ENCODE measurements at places on chromosomes 1 and 21. TPM values are rescaled to one million over a fixed set of nuclear protein-coding genes. Genes with fewer than 3 reads are reported as not detected.

SEC16B gene
- 2.1 TPM for total RNA-seq

GRCh38 chr1:181189691-181190363 is 101.3 kb downstream of the IER5 start:
- DNase-seq: peak; percentile 88

CTSE gene
- not detected for total RNA-seq

DNA sequence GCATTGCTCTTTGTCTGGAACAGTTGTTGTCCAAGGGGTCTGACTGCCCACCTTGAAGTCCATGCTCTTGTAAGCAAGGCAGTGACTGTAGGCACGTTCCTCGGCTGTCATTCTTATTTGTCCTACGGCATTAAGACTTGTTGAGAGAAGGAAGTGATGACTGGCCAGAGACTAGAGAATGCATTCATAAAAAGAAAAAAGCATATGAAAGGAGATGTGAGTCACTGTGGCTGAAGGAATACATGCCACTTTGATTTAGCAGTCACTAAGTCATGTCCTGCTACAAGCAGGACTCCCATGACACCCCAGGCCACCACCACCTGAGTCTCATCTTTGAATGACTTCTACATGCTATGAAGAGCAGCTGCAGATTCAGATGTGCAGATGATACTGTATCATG is 50.5 kb downstream of the CNN3 start:
- no peak for DNase-seq

S100A14 gene
- total RNA-seq: not detected

ELAVL4 gene
- total RNA-seq: 1.7 TPM

PRELP gene
- 2.9 TPM for total RNA-seq

DNA sequence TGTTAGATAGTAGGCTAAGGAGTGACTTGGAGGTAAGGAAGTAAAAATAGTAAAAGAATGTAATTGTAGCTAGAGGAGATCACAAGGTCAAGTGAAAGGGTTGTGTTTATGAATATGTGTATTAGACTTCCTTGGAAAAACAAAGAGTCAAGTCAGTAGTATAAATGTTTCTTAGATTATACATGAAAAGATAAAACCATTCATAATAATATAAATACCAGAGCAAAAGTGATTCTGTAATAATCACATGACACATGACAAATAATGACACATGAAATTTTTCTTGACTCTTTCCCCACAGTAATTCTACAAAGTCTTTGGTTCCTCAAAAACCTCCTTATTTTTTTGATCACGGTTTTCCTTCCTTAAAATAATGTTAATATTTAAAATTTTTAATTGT is 56.4 kb downstream of the IVNS1ABP start:
- DNase-seq: no peak

DNA sequence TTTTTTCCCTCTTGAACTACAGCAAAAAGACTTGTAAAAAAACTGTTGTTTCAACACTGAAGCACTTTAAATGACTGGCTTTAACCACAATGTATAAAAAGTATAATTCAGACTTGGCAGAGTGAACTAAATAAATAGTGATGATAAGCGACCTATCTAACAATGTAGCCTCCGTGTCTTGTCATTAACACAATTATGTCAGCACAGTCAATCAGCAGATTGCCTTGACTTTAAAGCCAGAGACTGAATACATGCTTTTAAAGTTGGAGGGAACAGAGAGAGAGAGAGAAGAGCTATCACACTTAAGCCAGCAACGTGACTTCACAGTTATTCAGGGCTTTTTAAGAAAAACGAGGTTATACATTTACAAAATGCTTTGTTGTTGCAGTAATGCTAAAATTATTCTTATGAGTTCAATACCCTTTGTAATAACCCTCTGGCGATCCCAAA is 378.1 kb downstream of the LMO4 start:
- no peak for DNase-seq

GNG5 gene
- 123 TPM for total RNA-seq

DNA sequence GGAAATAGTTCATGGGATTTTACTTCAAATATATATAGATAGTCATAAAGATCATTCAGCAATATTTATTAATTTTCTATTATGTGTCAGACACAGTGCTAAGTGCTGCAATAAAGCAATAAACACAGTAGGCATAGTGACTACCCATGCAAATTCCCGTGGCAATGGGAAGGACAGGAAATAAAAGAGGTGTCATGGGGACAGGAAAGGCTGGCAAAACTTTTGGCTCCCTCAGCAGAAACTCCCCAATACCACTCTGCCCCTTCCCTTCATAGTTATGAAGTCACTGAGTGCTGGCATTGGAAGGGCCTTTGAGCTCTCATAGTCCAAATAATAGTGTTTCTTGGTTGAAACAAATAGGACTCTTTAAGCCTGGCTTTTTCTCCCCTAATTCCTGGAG is 104.4 kb upstream of the DPT start:
- no peak for DNase-seq

SYPL2 gene
- total RNA-seq: 0.47 TPM

- no peak for DNase-seq
Measured at GRCh38 chr1:183147735-183148134, 38.3 kb upstream of the LAMC2 start.

- DNase-seq: no peak
Measured at GRCh38 chr1:180208264-180208663, 21.8 kb upstream of the LHX4 start.

PADI2 gene
- 0.16 TPM for total RNA-seq

GRCh38 chr1:38730511-38731397 is 128.8 kb downstream of the RRAGC start:
- DNase-seq: no peak

DNA sequence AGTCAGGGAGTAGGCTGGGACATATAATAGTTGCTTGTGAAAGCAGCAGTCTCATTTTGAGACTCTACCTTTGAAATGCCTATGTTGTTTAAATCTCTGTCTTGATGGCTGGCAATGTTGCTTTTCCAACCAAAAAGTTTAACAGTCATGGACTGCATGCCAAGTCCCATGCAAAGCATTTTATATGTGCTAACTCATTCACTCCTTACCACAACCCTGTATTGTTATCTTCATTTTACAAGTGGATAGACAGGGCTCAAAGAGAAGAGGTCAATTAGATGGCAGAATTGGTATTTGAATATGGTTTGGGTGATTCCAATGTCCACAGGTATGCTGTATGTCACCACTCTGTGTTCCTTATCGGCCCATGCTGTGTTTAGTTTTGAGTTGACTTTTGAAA is 331.4 kb upstream of the USP24 start:
- no peak for DNase-seq

DNA sequence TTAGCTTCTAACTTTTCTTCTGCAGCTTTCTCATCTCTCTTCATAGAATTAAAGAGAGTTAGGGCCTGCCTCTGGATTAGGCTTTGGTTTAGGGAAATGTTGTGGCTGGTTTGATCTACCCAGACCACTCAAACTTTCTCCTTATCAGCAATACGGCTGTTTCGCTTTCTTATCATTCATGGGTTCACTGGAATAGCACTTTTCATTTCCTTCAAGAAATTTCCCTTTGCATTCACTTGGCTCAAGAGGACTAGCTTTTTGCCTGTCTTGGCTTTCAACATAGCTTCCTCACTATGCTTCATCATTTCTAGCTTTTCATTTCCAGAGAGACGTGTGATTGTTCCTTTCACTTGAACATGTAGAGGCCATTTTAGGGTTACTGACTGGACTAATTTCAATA is 59.6 kb downstream of the AKT3 start:
- no peak for DNase-seq

TNFRSF8 gene
- not detected for total RNA-seq

All from neural crest cell (in vitro differentiated cells).